ENCODE measurements at places on chromosomes 11 and 22.

DNA sequence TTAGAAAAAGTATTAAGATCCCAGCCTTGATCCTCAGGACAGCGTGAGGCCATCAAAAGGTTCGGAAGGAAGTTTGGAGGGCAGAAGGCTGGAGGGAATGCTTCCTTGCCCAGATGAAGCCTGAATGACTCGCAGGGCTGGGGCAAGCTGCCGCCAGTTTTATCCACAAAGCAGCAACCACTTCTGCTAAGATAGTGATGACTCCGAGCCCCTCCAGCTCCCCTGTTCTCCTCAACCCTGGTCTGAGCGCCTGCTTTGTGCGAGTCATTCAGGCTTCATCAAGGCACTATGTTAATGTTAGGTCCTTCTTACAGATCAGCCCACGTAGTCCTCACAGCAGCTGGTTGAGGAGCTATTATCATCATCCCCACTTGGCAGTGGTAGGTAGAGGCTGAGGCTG lies 158.8 kb downstream of the COMMD9 start:
- DNase-seq = no peak

- no peak for DNase-seq
These were observed 20.8 kb downstream of the BID start for GRCh38 chr22:17753401-17753989.

DNA sequence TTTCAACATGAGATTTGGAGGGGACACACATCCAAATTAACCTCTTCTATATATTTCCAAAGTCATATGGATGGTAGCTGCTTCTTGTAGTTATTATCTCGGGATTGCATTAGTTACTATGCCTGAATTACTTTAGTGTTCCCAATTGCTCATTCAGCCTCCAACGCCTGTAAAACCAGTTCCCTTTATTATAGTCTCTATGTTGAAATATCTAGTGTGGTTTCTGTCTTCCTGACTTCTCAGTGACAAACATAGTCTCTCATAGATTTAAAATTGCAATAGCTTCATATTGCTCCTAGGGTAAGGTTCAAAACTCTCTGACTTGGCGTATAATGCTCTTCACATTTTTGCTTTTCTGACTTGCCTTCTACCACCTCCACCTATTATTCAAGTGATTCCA lies 366.4 kb downstream of the CASP12 start:
- DNase-seq = no peak

- peak; percentile 87 for DNase-seq
These were observed 6.6 kb downstream of the CERK start for GRCh38 chr22:46731246-46732040.

DNA sequence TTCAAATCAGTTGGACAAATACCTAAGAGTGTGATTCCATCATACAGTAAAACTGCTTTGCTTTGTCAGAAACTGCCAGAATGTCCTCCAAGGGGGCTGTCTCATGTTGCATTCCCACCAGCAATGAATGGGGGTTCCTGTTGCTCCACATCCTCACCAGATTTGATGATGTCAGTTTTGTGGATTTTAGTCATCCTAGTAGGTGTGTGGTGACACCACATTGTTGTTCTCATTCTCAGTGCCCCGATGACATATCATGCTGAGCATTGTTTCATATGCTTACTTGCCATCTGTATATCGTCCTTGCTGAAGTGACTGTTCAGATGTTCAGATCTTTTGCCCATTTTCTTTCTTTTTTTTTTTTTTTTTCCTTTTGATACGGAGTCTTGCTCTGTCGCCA lies 37.0 kb downstream of the CDPF1 start:
- DNase-seq = no peak

DNA sequence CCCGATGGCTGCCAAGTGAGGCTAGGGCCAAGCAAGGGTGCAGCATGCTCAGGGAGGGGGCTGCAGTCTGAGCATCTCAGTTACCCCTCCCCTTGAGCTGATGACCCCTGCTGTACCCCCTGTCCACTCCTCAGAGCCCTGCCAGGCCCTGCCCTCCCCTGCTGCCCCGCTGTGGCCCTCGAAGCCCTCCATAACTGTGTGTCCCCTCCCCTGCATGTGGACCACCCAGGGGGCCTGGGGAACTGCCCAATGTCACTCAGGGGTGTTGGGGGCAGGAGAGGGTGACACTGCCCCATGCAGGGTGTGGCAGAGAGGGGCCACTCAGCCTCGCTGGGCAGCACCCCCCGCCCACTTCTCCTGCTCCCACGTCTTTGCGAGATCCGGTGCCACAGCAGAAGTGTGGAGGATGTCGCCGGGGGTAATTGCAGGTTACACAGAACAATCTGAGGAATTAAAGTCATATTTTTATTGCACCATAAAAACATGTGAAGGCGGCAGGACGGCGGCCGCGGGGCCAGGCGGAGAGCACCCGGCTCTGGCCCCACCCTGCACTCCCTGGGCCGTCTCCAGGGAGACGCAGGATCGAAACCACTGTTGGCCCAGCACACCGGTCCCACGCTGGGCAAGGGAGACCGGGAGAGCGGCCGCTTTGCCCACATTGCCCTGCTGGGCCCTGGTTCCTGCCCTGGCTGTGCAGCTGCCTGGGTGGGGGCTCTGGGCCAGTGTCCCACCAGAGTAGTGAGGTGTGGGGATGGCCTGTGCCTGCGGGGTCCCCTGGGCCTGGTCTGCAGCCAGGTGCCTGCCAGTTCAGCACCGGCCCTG lies 18.7 kb upstream of the GNB1L start:
- DNase-seq = no peak

GRCh38 chr11:15113381-15113780 lies 1.3 kb upstream of the INSC start:
- no peak for DNase-seq

- no peak for DNase-seq
These were observed 61.6 kb downstream of the STK33 start for GRCh38 chr11:8532475-8532874.

GRCh38 chr11:66012371-66012945 lies 650 bp downstream of the CST6 start:
- no peak for DNase-seq

DNA sequence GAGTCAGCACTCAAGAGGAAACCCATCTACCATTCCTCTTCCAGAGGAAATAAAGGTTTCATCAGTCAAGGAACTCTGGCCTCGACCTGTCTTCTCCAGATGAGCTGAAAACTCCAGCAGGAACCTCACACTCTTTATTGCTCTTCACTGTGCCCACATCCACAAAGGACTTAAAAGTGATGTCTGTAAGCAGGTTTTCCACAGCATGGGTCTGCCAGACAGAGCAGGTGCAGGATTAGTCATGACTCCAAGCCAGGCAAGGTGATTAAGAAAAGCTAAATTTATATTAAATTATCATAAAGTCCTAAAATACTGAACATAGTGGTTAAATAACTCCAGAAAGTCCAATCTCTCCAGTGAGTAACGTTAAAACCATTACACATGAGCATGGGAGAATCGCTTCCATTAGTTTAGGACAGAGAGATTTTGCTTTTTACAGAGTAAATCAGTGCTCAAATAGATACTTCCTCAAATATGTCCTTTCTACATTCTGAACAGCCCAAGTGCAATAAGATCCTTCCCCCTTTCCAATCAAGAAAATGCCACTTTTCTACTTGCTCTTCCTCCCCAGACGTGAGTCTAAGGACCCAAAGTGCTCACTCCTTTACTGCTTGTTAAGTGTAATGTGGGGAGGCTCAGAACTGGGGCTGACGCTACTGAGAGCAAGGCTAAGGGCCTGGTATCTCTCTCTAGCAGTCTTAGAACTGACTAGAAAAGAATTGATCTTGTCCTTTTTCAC lies 10.7 kb upstream of the CKAP5 start:
- DNase-seq = no peak

DNA sequence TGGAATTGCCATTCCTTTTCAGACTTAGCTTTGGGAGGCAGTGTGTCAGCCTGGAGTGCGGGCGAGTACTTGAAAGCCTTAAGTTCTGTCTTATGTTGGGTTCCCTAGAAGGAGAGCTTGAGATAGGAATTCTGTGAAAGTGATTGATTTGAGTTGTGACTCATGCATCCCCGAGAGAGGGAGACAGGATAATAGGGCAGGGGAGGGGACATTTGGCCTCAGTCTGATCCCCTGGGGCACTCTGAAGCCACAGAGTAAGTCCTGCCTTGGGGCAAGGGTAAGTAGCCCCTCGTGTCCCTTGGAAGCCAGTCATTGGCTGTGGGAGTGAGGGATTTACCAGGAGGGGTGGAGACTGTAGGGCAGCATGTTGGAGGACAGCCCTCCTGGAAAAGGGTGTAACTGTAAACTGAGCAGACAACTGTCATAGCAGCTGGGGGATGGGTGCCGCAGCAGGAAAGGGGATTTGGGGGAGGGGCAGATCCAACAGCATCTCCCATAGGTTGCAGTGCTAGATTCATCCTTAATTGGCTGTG lies 44.0 kb downstream of the KIAA1671 start:
- peak; percentile 86 for DNase-seq

GRCh38 chr11:117770061-117770460 lies 27.0 kb downstream of the DSCAML1 start:
- DNase-seq = no peak

GRCh38 chr11:7538466-7539454 lies 25.0 kb downstream of the PPFIBP2 start:
- DNase-seq = no peak

- no peak for DNase-seq
These were observed 31.8 kb downstream of the MRGPRX1 start for GRCh38 chr11:18907391-18907790.

DNA sequence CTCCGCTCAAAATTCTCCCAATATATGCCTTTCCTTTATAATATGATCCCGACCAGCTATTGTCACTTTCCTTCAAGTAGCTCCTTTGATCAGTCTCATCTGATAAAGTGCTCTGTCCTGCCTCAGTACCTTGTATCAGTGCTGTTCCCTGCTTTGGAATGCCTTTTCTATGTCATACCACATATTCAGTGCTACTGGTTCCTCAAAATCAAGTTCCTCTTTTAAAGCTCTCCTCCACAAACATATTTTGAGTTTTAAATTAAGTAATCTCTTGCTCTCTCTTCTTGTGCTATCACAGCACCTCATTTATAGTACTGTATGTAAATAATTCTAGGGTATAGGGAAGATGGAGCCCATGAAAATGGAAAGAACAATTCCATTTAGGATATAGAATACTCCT lies 137.1 kb upstream of the CTSC start:
- no peak for DNase-seq

DNA sequence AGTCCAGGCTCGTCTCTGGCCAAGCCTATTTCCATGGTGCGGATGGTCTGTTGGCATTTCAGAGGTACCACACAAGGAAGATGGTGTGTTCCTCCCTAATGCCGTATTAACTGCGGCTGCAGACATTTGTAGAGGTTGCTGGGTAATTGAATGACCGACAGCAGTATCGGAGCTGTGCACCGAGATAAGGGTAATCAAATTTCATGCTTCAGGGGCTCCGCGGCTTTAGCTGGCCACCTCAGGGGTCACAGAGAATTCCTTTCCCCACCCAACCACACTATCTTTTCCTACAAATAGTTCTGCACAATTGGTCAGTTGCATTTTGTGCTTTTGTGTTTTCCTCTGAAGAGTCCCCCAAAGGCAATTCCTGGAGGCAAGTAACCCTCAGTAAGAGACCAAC lies 297.4 kb downstream of the OPCML start:
- DNase-seq = no peak

DNA sequence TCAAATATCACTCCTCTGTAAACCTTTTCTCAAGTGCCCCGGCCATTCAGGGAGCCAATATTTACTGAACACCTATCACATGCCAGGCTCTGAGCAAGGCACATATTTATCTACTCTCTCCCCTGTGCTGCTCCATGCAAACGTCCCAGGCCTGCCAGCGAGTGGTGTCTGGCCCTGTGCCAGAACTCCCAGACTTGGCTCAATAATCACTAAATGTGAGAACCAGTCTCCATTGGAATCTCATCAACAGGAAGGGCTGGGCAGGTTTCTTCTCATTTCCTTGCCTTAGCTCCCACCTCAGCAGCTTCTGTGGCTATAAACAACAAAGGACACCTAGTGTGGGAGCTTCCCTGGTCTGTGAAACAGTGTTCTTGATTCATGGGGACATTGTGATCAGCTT lies 21.7 kb downstream of the RASSF10 start:
- no peak for DNase-seq

Data from urothelium cell line (cell line).